ENCODE measurements at places on chromosomes 7 and 10.

GRCh38 chr10:103695584-103696005 lies 159.8 kb downstream of the SH3PXD2A start:
- DNase-seq, result no peak

DNA sequence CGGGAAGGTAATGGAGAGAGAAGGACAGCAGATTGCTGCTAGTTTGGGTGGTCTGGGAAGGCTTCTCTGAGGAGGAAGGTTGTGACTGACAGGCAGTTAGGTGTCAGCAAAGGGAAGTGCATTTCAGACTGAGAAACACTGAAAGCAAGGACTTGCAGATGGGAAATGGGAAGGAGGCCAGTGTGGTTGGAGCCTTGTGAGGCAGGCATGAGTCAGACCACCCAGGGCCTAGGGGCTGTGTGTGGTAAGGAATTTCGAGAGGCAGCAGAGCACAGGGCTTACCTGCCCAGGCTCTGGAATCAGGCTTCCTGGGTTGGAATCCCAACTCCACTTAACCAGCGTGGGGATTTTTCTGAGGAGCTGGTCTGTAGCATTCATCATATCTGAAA lies 53.5 kb downstream of the NRF1 start:
- DNase-seq, result no peak

- no peak for DNase-seq
Observed at GRCh38 chr10:60977161-60978122, 33.5 kb upstream of the RHOBTB1 start.

DNA sequence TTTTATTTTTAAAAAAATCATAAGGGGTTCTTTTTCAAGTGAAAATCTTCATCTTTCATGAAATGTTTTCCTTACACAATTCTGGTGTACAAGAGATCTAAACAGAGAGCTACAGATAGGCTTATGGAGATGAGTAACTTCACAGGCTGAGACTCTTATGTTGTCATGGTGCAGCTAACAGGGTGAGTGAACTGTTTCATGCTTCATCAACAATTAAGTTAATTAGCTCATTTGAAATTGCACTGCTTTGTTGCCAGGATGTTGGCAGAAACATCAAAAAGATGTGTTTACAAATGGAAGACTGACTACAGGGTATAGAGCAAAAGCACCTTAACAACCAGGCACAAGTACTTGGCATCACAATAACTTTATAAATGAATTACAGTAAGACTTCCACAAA lies 230.8 kb downstream of the FOXP2 start:
- no peak for DNase-seq

GRCh38 chr10:111076682-111077478 lies at the start of gene ADRA2A:
TSS of gene ADRA2A (plus strand) at chr10:111077029. CDS start at chr10:111077997, 968 bp downstream.
- DNase-seq, result peak; percentile 54

DNA sequence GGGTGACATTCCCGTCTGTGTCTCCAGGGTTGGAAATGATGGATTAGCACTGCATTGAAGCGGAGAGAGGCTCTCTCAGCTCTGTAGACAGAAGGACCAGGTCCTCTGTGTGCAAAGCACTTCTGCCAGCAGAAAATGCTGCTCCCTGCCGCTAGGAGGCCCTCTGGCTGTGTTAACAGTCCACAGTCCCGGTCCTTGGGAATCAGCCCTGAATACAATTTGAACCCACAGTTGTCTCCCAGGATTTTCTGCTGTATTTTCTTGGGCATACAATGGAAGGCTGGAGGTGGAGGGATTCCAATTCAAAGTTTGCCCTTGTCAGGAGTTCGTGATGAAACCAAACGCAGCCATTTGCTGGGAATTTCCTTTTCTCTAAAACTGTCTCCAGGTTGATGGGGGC lies 205.2 kb downstream of the GLRX3 start:
- no peak for DNase-seq

DNA sequence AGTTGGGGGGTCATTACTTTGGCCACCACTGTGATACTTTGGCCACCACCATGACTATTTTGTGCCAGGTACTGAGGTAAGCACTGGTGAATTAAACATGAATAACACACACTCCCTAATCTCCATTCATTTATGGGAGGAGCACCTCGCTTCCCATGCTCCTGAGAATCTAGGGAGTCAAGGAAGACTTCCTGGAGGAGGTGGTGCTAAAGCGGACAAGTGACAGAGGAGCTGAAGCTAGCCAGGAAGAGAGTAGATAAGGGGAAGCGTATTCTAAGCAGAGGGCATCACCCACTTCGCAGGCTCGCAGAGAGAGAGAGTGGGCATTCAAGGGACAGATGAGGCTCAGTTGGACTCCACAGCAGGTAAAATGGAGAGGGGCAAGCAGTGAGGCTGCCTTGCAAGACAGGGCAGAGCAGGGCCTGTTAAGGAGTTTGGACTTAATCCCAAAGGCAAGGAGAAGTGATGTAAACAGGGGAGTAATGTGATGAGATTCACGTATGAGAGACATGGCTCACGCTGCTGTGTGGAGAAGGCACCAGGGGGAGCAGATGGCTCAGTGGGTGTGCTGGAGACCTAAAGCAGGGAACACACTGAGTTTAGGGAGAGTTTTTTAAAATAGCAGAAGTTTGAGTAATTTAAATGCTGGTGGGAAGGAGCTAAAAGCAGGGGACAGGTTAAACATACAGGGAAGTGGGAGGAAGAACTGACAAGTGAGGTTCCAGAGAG lies 21.3 kb upstream of the TMEM248 start:
- no peak for DNase-seq

- DNase-seq, result no peak
Observed at GRCh38 chr10:100524638-100525037, 5.0 kb upstream of the SEC31B start.

GRCh38 chr10:84424731-84425167 lies 96.4 kb downstream of the CCSER2 start:
- DNase-seq, result peak; percentile 9
